Myocyte (in vitro differentiated cells): ENCODE measurements at places on chromosomes 11 and 22. TPM values are rescaled to one million over a fixed set of nuclear protein-coding genes. Genes with fewer than 3 reads are reported as not detected.

OR8D1 gene
- not detected in 2 replicates for total RNA-seq

HEPN1 gene
- total RNA-seq: not detected in 2 replicates

PARVA gene
- total RNA-seq: 70.5 and 74.5 TPM in 2 replicates

AKIP1 gene
- 95.3 and 95.5 TPM in 2 replicates for total RNA-seq

CDC45 gene
- 1.1 and 4.5 TPM in 2 replicates for total RNA-seq

PIWIL4 gene
- 0.72 and 0.73 TPM in 2 replicates for total RNA-seq

C22orf15 gene
- 1.2 TPM in 1 of 2 replicates, not detected in the other for total RNA-seq

NNMT gene
- 921 and 1,107 TPM in 2 replicates for total RNA-seq

SPI1 gene
- not detected in 2 replicates for total RNA-seq

FXYD2 gene
- not detected in 2 replicates for total RNA-seq

TCN2 gene
- total RNA-seq: 11.7 and 16.7 TPM in 2 replicates

OR52A1 gene
- total RNA-seq: not detected in 2 replicates

DUSP8 gene
- 0.29 and 1.2 TPM in 2 replicates for total RNA-seq

GRCh38 chr11:75728992-75729391 lies 11.4 kb downstream of the MOGAT2 start:
- no peak for DNase-seq

DNA sequence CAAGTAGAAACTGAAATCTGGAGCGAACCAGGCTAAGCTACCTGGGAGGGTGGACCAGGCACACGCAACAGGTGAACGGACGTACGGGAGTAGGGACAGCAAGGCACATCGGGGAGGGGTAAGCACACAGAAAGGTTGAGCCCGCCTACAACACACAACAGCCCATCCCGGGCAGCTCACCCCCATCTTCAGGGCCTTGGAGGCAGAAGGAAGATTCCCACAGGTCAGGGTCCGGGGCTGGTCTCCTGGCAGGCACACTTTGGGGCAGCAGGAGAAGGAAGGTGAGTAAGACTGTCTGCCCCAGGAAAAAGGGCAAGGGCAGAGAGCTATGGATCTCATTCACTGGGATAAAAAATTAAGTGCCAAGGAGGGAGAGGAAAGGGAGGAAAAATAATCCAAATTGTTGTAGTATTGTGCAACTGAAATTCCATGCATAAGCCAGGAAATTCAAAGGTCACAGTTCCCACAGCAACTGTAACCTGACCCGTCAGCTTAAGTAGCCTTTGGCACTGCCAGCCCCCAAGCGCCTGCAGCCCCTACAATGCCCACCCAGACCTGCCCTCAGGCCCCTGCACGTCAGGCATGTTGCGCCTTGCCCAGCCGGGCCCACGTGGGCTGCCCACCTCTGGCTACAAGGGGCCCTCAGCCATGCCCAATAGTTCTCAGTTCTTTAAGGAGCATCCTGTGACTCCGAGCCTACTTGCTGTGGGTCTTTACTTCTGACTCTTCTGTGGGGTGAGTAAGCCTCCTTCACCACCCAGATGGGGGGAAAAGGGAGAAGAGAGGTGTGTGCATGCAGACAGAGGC lies 51.8 kb downstream of the MICAL3 start:
- DNase-seq: peak; percentile 69

DNA sequence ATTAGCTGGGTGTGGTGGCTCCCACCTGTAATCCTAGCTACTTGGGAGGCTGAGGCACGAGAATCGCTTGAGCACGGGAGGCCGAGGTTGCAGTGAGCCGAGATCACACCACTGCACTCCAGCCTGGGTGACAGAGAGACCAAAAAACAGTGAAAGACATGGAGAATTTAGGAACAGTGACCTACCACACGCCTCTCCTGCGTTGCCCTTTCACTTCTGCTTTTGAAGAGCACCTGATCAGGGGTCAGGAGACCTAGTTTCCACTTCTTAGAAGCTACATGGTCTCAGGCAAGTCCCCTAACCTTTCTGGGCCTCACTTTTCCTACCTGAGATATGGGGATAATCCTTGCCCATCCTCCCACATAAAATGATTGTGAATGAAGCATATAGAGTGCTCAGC lies 12.2 kb downstream of the SLC35C1 start:
- DNase-seq: no peak

DNA sequence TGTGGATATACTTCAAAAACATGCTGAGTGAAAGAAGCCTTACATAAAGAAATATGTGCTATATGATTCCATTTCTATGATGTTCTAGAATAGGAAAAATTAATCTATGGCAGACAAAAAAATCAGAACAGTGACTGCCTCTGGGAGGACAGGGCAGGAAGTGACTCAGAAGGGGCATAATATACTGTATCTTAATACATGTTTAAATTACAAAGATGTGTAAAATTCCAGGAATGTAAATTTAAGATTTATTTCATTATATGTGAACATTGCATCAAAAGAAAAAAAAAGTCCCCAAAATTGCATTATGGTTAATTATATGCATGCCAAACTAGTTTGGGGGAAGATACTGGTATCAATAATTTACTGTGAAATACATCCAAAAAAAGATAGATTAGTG lies 32.2 kb downstream of the SBF2 start:
- DNase-seq: no peak

GRCh38 chr11:122451911-122452310 lies 203.6 kb upstream of the UBASH3B start:
- DNase-seq: no peak

GRCh38 chr11:130792772-130793171 lies 123.5 kb downstream of the SNX19 start:
- DNase-seq: no peak

GRCh38 chr22:42341779-42342178 lies 71.3 kb upstream of the TCF20 start:
- no peak for DNase-seq

GRCh38 chr11:36062796-36063365 lies 119.0 kb downstream of the LDLRAD3 start:
- no peak for DNase-seq

- DNase-seq: peak; percentile 9
These were observed 19.4 kb downstream of the HTR3A start for GRCh38 chr11:113994077-113994954.

- DNase-seq: peak; percentile 96
These were observed 129.7 kb downstream of the LDLRAD3 start for GRCh38 chr11:36073411-36074203.

DNA sequence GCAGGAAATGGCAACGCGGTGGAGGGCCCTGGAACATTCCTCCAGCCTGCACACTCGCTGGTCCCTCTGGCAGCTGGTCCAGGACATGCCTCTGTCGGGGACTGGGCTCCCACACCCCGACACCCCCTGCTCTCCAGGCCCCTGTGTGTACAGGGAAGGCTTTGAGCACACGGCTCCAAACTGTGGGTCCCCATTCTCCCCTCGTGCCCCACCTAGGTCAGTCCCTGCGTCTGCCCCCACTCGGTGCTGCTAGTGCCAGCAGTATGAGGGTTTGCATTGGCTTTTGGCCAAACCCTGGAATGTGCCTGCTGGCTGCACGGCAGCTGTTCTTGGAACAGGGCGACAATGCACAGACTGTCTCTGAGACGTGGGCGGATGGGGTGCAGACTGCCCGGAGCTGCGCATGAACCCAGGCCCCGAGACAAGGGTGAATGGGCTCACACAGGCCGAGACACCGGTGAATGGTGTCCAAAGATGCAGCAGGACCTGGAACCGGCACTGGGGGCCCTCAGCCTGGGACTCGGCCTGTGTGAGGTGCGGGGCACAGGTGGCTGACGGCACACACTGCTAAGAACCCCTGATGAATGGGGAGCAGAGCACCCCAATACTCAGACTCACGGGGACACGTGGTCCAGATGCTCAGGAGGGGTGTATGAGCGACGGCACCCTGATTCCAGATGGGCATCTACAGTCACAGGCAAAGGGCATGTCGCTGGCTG lies 7.5 kb upstream of the SYT8 start:
- DNase-seq: peak; percentile 97

DNA sequence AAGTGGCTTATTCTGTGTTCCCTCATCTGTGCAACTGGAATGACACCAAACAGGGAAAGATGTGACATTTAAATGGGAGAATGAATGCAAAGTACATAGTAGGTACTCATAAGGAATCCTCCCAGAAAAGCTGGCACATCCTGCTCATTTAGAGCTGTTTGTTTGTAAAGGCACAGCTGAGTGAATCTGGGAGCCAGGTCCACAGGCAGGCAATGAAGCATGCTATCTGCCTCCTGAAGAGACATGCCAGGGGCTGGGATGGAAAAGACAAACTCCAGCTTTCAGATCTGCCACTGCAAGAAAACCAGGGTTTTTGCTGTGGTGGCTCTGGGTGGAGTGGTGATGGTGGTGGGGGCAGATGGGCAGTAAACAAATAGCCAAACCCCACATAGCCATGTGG lies 150.1 kb downstream of the TENM4 start:
- no peak for DNase-seq

DNA sequence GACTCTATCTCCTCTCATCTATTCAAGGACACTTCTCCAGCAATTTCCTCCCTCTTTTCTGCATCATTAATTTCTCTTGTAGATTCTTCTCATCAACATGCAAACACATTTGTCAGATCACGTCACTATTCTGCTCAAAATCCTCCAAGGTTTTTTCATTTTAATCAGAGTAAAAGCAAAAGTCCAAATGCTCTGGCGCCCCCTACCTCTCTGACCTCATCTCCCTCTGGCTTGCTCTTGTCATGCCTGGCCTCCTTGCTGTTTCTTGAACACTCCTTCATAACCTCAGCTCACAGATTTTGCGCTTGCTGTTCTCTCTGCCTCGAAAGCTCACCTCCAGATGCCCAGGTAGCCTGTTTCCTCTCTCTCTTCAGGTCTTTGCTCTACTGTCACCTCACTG lies 22.4 kb downstream of the RTCB start:
- DNase-seq: peak; percentile 26

- no peak for DNase-seq
These were observed 39.7 kb upstream of the SLC6A5 start for GRCh38 chr11:20559523-20560300.

DNA sequence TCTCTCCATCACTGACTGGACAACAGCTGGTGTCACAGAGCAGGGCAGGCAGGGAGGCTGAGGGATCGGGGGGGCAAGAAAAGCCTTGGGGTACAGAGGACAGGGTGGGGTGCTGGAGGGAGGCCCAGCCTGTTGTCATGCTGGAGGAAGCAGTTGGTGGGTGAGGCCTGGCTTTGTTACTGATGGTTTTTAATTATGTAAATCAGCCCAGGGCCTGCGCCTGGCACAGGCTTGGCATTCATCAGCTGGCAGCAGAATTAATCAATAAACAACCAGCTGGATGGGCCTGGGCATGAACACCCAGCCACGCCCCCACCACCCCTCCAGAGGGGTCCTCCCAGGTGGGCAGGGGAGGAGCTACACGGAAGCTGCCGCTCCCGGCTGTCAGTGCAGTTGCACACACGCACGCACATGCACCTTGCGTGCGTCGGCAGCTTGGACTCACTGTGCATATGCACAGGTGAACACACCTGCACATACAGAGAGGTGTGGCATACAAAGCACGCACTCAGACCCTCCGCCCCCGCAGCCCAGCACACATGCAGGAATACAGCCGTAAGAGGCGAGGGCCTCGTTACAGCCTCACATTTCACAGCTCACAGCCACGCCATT lies 21.3 kb upstream of the ELFN2 start:
- no peak for DNase-seq

DNA sequence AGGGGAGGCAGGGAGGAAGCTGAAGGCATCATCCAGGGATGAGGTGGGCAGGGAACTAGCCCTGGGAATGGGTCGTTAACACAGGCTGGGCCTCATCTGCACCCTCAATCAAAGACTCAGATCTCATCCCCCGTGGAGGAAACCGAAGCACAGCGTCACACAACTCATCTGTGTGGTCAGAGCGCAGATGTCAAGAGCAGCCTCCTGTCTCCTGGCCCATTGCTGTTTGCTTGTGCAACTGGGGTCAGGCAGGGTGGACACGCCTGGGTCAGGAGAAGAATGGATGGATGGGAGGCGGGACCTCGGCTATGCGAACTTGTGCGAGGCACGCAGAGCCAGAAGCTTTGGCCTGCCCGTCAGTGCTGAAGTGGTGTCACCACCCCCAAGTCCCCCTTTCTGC lies 218.1 kb downstream of the CEP164 start:
- DNase-seq: no peak

DNA sequence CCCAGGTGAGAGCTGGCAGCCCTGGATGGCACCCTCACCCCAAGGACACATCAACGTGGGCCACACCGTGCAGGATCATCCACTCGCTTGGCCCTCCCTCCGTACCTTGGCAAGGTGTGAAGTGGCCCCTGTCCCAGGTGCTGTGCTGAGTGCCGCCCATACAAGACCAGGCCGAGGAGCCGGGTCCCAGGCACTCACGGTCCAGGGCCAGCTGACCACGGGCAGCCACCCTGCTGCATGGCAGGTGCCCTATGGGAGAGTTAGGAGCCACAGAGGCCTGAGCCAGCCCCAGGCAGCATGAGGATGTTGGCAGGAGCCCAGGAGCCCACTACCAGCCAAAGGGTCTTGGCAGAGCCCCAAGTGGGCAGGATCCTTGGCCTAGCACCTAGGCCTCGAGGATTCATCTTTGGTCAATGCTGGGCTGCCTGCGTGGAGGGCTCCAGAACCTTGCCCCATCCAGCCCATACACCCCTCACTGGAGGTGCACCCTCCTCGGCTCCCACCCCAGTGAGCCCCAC lies 19.6 kb downstream of the RTN4R start:
- DNase-seq: no peak

GRCh38 chr22:44933666-44934453 lies 75.9 kb downstream of the PHF21B start:
- no peak for DNase-seq

- peak; percentile 52 for DNase-seq
These were observed 50.1 kb downstream of the RELT start for GRCh38 chr11:73426219-73426850.

GRCh38 chr11:10490398-10491241 lies 35.6 kb downstream of the AMPD3 start:
- DNase-seq: peak; percentile 99

DNA sequence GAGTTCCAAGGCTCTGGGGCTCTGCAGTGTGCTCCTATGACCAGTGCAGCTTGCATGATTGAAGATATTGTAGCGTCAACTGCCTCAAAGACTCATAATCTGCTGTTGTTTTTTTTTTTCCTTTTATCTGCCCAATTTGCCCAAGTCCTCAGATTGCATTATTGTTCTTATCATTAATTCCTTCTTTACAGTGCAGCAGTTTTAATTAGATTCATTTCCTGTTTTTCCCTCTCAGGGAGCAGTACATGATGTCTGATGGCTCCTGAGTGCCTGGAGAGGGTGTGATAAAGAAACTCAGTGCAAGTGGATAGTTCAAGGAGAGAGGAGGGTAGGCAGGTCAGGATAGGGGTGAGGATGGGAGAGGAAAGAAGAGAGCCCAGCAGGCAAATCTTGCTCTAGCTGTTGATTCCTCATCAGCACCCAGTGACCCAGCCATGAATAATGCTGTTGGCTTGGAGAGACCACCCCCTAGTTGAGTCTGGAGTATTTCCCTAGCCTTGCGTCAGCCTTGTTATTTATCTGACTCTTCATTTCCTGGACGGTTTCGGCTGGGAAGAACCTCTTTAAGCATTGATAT lies 219.6 kb upstream of the SESN3 start:
- DNase-seq: no peak
